ENCODE measurements at places on chromosomes 13 and 19.

- peaks cover 11% of the 10 kb centered on the region for H3K4me1 ChIP-seq
- no peak overlapping the region for H3K4me3 ChIP-seq
- peaks cover 7% of the 10 kb centered on the region for H3K36me3 ChIP-seq
- H3K27me3 ChIP-seq = no peaks in the 10 kb centered on the region
These were observed 17.4 kb downstream of the C19orf12 start for GRCh38 chr19:29697523-29698261.

DNA sequence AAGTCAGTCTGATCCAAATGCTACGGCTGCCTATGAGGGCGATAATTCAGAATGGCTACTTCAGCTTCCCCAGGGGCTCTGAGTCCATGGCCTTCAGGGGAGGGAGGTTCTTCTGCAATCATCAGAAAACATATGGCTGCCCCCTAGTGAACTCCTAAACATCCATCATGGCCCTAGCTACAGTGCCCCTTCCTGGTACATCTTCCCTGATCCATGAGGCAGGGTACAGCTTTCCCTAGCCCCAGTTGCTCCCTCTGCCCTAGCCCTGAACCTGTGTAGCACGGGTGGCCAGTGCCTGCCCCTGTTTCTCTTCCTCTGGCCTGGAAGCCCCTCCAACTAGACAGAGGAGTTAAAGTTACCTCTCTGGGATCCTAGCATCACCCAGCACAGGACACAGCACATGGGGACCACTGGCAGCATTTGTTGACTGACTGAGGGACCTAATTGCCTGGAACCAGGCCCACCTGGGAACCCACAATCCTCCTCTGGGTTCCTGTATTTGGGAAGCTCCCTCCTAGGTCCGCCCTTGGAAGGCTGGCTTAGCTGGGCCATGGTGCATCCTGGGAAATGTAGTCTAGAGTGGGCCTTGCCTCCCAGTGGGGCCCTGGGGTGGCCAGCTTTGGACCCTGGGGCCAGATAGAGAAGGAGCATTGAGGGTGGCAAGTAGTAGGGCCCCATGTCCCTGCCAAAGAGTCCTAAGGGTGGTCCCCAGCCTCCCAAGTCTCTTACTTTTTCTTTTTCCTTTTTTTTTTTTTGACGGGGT, 17.7 kb upstream of the SEMA6B start:
- H3K4me1 ChIP-seq = peaks cover 6% of the 10 kb centered on the region
- no peak for DNase-seq
- H3K36me3 ChIP-seq = no peaks in the 10 kb centered on the region

DNA sequence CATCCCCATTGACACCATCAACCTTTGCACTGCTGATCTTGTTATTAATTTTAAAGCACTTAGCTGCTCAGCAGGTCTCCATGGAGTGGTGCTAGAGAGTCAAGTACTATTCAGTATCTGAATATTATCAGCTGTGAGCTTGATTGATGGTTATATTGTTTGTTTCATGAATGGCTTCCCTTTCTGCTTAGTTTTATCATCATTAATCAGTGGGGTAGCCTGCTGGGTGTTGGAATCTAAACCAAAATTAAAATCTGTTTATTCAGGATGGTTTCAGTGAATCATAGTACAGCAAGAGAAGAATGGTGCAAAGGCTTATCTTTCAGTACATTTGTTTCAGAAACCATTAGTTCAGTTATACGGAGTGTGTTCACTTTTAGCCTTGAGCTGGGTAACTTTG, 42.5 kb upstream of the SCEL start:
- no peak for DNase-seq
- H3K36me3 ChIP-seq = no peaks in the 10 kb centered on the region
- no peak overlapping the region for H3K27ac ChIP-seq
- no peaks in the 10 kb centered on the region for H3K4me1 ChIP-seq
- H3K27me3 ChIP-seq = no peaks in the 10 kb centered on the region

DNA sequence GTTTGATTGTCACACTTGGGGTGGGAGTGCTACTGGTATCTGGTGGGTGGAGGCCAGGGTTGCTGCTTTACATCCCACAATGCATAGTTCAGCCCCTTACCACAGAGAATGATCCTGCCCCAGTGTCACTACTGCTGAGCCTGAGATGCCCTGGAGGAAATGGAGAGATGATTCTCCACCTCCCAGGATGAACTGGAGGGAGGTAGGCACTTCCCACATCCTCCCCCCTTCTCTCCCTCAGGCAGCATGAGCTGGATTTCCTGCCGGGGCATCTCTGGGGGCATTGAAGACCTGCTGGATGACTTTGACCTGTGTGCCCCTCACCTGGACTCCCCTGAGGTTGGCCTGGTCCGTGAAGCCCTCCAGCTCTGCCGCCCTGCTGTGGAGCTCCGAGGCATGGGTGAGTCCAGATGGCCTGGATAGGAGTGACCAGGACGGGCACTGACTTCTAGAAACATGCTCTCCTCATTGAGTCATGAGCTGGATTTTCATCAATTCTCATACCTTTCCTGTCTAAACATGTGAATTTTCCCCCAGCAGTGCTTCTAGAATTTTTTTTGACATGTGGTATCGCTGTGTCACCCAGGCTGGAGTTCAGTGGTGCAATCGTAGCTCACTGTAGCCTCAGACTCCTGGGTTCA, 45.3 kb downstream of the NWD1 start:
- H3K36me3 ChIP-seq = no peaks in the 10 kb centered on the region
- no peak for DNase-seq
- H3K4me1 ChIP-seq = no peaks in the 10 kb centered on the region
- peaks cover 16% of the 10 kb centered on the region for H3K27me3 ChIP-seq
- no peak overlapping the region for H3K4me3 ChIP-seq

GRCh38 chr13:47142105-47142504, 245.3 kb upstream of the HTR2A start:
- no peaks in the 10 kb centered on the region for H3K27me3 ChIP-seq
- DNase-seq = no peak
- H3K4me1 ChIP-seq = no peaks in the 10 kb centered on the region

- H3K4me3 ChIP-seq = no peak overlapping the region
- H3K36me3 ChIP-seq = no peaks in the 10 kb centered on the region
- no peaks in the 10 kb centered on the region for H3K4me1 ChIP-seq
- H3K27me3 ChIP-seq = peaks cover 3% of the 10 kb centered on the region
- no peak overlapping the region for H3K27ac ChIP-seq
These were observed 44.4 kb downstream of the TSHZ3 start for GRCh38 chr19:31304831-31305312.

DNA sequence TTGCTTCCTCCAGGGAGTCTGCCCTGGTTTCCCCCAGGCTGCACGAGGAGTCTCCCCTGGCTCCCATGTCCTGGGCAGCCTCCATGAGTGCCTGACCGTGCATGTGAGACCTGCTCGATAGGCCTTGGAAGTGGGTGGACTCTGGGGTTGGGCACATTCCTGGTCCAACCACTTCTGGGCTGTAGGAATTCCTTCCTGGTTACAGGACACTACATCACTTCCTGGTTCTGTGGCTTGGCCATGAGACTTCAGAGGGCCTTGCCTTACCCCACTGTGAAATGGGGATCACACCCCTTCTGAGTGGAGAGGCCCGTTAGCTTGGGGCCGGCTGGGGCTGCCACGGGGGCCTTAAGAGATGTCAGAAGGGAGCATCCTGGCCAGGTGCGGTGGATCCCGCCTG, 4.0 kb upstream of the ZNF628 start:
- no peak overlapping the region for H3K4me3 ChIP-seq
- H3K27me3 ChIP-seq = no peaks in the 10 kb centered on the region
- H3K27ac ChIP-seq = no peak overlapping the region
- no peak for DNase-seq
- peaks cover 22% of the 10 kb centered on the region for H3K4me1 ChIP-seq

GRCh38 chr19:5628919-5629481, 6.1 kb downstream of the SAFB start:
- peak overlapping the region; percentile 64 for H3K27ac ChIP-seq
- peaks cover 75% of the 10 kb centered on the region for H3K36me3 ChIP-seq
- peaks cover 74% of the 10 kb centered on the region for H3K4me1 ChIP-seq
- peak overlapping the region; percentile 31 for H3K4me3 ChIP-seq

DNA sequence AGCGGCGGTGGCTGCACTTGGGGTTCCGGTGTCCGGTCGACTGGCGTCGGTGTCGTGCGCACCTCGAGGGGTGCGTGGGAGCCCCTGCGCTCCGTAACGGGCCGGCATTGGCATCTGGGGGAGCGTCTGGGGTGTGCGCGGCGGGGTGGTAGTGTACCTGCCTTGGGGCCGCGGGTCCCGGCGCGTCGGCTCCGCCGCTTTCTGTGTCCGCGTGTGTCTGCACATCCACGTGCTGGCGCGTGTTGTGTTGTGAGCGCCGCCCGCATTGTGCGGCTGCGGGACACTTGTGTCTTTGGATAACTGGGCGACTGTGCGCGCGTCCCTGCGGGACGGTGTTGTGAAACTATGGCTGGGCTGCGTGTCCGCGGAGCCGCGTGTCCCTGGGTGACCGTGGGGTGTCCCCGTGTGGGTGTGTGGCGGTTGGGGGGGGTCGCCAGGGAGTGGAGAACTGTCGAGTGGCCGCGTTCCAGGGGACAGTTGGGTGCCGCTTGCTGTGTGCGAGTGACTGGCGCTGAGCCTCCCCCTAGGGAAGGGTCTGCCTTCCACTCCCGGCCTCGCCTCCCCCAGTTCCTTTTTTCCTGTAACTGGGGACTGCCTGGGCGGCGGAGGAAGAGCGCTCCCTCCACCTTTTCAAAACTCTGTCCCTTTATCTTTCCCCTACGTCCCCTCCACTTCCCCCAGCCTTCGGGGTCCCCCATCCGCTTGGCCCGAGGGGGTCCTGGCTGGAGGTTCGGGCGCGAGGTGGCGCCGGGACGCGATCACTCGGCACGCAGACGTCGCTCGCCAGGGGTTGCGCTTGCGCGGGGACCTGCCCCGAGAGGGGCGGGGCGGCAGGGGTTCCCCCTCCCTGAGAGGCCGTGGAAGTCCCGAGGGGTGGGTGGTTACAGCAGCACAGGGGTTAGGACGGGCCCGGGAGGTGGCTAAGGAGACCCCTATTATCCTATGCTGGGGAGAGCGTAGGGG, 5.7 kb upstream of the NFIC start:
- peaks cover 38% of the 10 kb centered on the region for H3K4me1 ChIP-seq
- DNase-seq = peak; percentile 60
- peak overlapping the region; percentile 83 for H3K4me3 ChIP-seq
- H3K36me3 ChIP-seq = no peaks in the 10 kb centered on the region
- peaks cover 23% of the 10 kb centered on the region for H3K27me3 ChIP-seq

DNA sequence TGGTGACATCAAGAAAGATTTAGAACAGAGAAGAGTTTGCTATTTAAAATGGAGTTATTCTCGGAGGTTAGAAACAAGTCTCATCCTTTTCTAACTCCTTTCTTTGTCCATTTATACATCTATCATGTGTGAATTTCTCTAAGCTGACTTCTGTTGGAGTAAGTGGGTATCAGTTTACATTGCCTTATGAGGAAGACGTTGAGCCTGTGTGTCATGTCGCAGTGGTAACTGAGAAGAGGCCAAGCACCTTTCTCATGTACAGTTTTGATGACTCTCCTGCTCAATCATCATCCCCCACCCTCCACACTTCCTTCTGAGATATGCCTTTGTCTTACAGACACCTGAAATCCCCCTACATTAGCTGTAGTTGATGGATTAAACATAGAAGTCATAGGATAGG, 624.8 kb downstream of the LIG4 start:
- H3K27me3 ChIP-seq = no peaks in the 10 kb centered on the region
- no peak overlapping the region for H3K27ac ChIP-seq
- H3K4me1 ChIP-seq = no peaks in the 10 kb centered on the region
- no peaks in the 10 kb centered on the region for H3K36me3 ChIP-seq

DNA sequence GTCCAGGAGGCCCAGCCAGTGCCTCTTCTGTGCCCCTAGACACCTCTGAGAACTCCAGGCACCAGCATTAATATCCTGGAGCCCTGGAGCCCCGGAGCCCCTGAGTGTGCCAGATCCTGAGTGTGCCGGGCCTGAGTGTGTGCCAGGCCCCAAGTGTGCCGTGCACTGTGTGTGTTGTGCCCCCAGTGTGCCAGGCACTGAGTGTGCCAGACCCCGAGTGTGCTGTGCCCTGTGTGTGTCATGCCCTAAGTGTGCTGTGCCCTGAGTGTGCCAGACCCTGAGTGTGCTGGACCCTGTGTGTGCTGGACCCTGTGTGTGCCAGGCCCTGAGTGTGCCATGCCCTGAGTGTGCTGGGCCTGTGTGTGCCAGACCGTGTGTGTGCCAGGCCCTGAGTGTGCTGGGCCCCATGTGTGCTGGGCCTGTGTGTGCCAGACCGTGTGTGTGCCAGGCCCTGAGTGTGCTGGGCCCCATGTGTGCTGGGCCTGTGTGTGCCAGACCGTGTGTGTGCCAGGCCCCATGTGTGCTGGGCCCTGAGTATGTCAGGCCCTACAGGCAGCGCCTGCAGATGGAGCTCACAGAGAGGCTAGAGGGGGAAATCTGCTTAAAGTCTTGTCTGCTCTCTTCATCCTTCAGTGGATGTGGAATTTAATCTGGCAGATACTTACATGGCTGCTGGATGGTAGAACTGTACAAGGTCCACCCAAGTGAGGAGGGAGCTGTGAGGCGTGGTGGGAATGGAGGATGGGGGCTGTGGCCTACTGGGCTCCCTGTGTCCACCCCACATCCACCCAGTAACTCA, 53.9 kb downstream of the C13orf46 start:
- peaks cover 14% of the 10 kb centered on the region for H3K27me3 ChIP-seq
- DNase-seq = no peak
- no peaks in the 10 kb centered on the region for H3K4me1 ChIP-seq
- H3K27ac ChIP-seq = no peak overlapping the region

DNA sequence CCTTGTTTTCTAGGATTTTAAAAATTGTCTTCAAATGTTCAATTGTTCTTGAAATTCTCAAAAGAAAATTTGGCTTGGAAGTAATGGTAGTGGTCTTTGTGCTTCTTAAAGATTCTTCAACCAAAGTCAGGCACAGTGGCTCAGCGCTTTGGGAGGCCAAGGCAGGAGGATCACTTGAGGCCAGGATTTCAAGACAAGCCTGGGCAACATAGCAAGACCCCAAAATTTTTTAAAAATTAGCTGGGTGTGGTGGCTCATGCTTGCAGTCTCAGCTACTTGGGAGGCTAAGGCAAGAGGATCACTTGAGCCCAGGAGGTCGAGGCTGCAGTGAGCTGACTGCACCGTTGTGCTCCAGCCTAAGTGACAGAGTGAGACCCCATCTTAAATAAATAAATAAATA, 153.5 kb upstream of the ZNF507 start:
- H3K36me3 ChIP-seq = no peaks in the 10 kb centered on the region
- no peak for DNase-seq
- H3K27ac ChIP-seq = no peak overlapping the region
- no peaks in the 10 kb centered on the region for H3K4me1 ChIP-seq
- no peaks in the 10 kb centered on the region for H3K27me3 ChIP-seq

GRCh38 chr13:101700598-101700997, 248.1 kb downstream of the ITGBL1 start:
- H3K27ac ChIP-seq = no peak overlapping the region
- peaks cover 13% of the 10 kb centered on the region for H3K27me3 ChIP-seq
- DNase-seq = no peak
- H3K4me3 ChIP-seq = no peak overlapping the region
- H3K4me1 ChIP-seq = peaks cover 1% of the 10 kb centered on the region
- H3K36me3 ChIP-seq = no peaks in the 10 kb centered on the region

GRCh38 chr13:104372095-104372655, 1306.0 kb upstream of the SLC10A2 start:
- H3K36me3 ChIP-seq = no peaks in the 10 kb centered on the region
- DNase-seq = no peak
- H3K27me3 ChIP-seq = no peaks in the 10 kb centered on the region
- no peak overlapping the region for H3K4me3 ChIP-seq
- H3K27ac ChIP-seq = no peak overlapping the region
- no peaks in the 10 kb centered on the region for H3K4me1 ChIP-seq

- peaks cover 11% of the 10 kb centered on the region for H3K27me3 ChIP-seq
- no peak overlapping the region for H3K4me3 ChIP-seq
- peak; percentile 21 for DNase-seq
- H3K36me3 ChIP-seq = no peaks in the 10 kb centered on the region
- no peak overlapping the region for H3K27ac ChIP-seq
These were observed 59.1 kb upstream of the TNFRSF19 start for GRCh38 chr13:23510979-23511735.

- no peak overlapping the region for H3K27ac ChIP-seq
- no peak overlapping the region for H3K4me3 ChIP-seq
- no peaks in the 10 kb centered on the region for H3K36me3 ChIP-seq
- H3K27me3 ChIP-seq = no peaks in the 10 kb centered on the region
These were observed 256.0 kb downstream of the UQCRFS1 start for GRCh38 chr19:28956961-28957360.

Data from activated CD8-positive, alpha-beta T cell treated with anti-CD3 and anti-CD28 coated beads, Interleukin-2, amount 10 ng/mL, durations not matched to agents 7 days and 5 days (primary cell).